Naive B cell (primary cell): ENCODE measurements at places on chromosomes 11 and 22. TPM values are rescaled to one million over a fixed set of nuclear protein-coding genes. Genes with fewer than 3 reads are reported as not detected.

GRCh38 chr11:46611526-46612304 lies 5.3 kb downstream of the HARBI1 start:
- no peak for DNase-seq

DNA sequence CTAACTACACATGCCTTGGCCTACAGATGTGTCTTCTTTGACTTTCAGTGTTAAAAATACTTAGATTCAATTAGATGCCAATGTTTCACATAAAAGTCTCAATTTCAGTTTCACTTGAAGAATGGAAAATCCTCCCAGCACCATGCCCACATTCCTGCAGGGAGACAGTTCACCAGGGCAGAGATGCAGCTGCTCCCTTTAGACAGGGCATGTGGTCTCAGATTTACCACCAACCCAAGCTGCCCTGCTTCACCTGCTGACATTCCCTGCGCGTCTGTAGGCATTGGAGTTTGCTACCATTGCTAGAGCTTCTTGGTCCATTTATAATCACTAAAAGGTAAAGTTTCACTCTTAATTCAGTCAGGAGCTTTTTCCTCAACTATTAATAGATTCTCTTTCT lies 113.9 kb downstream of the ARFGAP2 start:
- no peak for DNase-seq

GRCh38 chr11:126426106-126426505 lies 70.6 kb downstream of the ST3GAL4 start:
- DNase-seq: no peak

DNA sequence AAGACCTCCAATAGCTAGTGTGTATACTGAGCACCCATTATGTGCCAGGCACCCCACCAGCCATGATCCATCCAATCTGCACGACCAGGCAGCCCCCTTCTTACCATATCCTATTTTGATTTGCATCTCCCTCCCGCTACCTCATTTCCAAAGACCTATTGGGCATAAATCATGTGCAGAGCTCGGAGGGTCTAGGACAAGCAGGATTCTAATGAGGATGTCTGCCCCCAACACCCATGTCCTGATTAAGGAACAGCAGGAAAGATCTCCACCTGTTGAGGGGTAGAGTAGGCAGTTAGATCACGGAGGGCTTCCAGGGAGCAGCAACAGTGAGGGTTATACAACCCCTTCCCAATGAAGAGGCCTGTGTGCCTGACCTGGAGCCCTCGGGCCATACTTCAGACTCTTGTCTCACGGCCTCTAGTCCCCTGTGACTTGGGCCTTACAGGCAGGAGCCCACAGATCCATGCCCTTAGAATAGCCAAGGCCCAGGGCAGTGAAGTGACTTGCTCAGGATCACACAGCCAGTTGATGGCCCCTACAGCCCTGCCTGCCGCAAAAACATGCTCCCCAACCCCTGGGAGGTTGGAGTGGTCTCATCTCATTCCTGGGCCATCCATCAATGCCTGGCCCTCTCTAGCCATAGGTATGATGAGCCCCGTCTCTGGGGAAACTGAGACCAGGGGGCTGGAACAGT lies 3.5 kb downstream of the RAB3IL1 start:
- no peak for DNase-seq

GRCh38 chr22:35883031-35883620 lies 145.5 kb downstream of the RBFOX2 start:
- no peak for DNase-seq

DNA sequence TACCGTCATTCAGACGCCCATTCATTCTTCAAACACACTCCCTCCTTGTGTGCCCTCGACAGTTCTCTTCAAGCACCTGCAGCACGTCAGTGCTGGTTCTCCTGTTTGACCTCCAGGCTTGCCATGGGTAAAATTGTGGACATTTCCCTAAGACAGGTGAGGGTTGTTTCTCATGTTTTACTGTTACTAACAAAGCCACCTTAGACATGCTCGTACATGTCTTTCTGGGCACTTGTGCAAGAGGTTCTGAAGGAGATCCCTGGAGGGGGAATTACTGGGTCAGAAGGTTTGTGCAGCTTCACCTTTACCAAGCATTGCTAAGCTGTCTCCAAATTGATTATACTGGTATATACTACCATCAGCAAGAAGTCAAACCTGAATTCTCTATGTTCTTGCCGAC lies 189.7 kb upstream of the TMEM45B start:
- no peak for DNase-seq

The ESAM gene
- polyA plus RNA-seq: 20.0 TPM

The IGHMBP2 gene
- 7.1 TPM for polyA plus RNA-seq

The SLC17A6 gene
- polyA plus RNA-seq: not detected

The TRIM49 gene
- polyA plus RNA-seq: not detected

The OR6T1 gene
- polyA plus RNA-seq: not detected
